ENCODE measurements at places on chromosomes 2 and 18. TPM values are rescaled to one million over a fixed set of nuclear protein-coding genes. Genes with fewer than 3 reads are reported as not detected.

DNA sequence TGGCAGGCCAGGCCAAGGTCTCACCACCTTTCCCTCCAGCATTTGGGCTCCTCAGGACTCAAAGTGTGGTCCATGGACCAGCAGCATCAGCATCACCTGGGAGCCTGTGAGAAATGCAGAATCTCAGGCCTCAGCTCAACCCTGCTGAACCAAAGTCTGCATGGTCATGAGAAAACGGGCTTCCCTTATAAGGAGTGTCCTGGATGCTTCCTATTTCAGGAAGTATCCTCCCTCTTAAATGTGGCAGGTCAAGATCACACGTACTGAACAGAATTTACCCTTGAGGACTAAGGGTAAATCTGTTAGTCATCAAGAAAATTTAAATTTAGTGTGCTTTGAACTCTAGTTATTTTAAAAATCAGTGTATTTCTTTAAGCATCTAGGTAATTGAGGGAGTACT, 11.8 kb downstream of the CD8A start:
- DNase-seq, result no peak

DNA sequence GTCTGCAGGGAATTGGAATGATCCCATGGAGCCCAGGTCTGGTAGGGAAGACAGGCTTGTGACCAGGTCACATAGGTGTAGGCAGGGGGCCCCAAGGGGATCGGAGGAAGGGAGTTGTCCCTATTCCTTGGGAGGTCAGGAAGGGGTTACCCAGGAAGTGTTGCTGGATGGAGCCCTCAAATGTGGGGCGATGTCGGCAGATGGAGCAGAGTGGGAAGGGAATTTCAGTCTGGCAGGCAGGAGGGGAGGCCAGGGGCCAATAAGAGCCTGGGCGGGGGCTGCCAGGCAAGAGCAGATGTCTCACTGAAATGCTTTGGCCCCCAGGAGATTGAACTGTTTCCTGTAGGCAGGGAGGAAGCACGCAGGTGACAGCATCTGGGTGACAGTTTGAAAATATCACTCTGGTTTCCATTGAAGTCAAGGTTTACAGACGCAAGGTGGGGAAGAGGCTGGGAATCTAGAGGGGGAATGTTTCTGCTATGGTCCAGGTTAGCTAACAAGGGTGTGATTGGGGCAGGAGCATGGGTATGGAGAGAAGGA, 81.5 kb upstream of the SMAD2 start:
- DNase-seq, result no peak

- DNase-seq, result peak; percentile 83
Observed at GRCh38 chr2:84991404-84992160, 20.6 kb downstream of the KCMF1 start.

DNA sequence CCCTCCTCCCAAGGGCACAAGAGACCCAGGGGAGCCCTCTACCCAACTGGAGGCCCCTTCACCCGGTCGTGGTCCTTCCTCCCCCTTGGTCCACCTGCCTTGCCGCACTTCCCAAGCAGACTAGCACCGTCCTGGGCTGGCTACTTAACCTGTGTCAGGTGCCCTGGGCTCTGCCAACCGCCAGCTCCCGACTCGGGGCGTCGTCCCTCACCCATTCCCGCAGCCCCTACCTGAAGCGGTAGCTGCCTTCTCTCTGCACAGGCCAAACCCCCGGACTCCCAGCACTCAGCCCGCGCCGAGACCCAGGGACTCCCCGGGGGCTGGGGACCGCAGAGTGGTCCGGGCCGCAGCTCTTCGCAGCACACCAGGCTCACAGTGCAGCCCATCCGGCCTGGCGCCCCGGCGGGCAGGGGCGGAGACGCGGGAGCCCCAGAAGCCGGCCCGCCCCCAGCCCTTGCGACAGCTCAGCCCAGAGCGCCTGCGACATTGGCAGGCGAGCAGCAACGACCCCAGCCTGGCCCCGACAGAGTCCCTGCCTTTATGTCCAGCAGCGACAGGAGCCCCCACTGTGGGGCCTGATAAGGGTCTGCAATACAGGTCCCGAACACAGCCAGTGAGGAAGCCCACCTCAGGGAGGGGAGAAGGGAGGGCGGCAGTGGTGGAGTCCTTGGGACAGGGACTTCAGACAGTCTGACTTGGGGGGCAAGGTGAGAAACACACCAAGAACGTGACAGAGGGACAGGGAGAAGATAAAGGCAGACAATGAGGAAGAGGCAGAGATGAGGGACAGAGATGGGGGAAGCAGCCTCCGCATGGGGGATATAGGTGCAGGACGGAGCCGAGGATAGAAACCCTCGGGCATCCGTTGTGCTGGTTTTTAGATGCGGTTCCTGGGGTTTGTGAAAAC, 31.0 kb upstream of the TNS1 start:
- no peak for DNase-seq

- DNase-seq, result no peak
Observed at GRCh38 chr2:155145758-155146229, 447.3 kb downstream of the KCNJ3 start.

DNA sequence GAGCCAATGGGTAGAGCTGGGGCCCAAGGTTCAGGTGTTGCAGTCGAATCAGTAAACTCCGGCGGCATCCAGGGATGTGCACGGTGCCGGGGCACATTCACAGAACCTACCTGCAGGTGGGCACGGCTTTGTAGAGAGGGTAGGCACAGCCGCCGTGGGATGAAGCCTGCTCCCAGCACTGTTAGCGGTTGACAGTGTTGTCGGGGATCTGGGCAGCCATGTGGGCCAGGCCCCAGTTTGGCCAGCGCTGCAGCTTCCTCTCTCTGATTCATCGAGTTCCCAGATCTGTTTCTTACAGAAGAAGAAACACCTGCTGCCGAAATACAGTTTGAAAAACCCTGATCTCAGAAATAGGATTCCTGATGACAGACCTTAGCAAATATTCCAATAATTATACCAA, 274.8 kb downstream of the AGAP1 start:
- peak; percentile 26 for DNase-seq

- no peak for DNase-seq
Observed at GRCh38 chr2:13106302-13106701, 389.6 kb downstream of the TRIB2 start.

GRCh38 chr2:126720638-126721037, 64.7 kb downstream of the GYPC start:
- DNase-seq, result no peak

- no peak for DNase-seq
Observed at GRCh38 chr2:6470518-6470917, 395.2 kb downstream of the CMPK2 start.

DNA sequence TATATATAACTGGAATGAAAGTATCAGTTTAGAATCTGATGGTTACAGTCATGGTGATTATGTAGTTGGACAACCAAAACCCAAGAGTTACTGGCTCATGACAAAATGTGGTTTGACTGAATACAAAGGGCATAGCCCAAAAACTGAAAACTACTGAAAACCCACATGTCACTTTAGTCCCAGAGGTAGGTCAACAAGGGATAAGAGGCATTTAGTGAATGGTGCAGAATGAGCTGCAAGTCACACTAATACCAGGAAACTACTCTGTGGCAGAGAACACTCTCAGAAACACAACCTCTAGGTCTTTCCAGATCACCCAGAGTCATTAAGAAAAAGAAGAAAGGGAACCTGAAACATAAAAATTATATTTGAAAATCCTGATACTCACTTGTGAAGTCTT, 154.5 kb downstream of the AGPS start:
- DNase-seq, result no peak

DNA sequence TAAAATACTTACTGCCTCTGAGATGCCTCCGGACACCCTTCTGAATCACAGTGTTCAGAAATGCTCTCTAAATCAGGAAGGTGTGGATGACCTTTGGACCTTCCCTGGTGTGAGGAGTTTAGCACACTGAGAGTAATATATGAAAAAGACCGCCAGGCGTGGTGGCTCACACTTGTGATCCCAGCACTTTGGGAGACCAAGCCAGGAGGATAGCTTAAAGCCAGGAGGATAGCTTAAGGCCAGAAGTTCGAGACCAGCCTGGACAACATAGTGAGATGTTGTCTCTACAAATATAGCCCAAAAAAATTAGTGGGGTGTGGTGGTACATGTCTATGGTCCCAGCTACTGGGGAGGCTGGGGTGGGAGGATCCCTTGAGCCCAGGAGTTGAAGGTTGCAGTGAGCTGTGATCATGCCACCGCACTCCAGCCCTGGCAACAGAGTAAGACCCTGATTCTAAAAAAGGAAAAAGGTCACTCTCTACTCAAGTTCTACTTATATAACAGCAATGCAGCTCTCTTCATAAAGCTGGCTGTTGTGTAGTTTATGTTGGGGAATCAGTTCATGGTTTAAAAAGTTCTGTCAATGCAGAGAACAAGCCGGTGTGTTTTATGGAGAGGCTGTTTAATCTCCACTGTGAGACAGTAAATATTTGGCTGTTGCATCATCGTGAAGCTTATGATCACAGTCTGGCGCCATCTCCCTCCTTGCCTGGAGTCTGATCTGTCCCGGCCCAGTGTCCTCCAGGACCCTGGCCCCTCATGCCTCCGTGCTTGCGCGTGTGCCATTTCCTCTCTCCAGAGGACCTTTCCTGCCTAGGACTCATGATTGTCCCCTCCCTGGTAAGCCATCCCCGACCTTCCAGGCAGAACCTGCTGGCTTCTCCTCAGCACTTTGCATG, 184.5 kb downstream of the FAM210A start:
- no peak for DNase-seq

- no peak for DNase-seq
Observed at GRCh38 chr18:80243204-80243603, 4.1 kb downstream of the PARD6G start.

DNA sequence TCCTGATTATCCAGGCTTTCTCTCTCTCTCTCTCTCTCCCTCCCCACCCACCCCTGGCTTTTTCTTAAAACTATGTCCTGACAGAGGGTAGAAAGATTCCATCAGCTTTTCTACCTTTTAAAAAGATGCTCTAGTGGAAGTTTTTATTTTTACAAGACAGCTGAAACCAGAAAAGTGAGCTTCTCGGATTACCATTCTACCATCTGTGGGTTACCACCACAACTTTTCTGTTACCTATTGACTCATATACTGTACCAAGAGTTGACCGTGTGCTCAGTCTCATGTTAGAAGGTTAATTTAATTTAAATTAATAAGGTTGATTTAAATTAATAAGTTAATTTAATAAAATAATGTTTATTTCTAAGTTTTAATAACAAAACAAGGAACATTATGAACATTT, 137.6 kb downstream of the UPP2 start:
- no peak for DNase-seq

GRCh38 chr2:207772081-207772843, 2.6 kb upstream of the FZD5 start:
- peak; percentile 24 for DNase-seq

DNA sequence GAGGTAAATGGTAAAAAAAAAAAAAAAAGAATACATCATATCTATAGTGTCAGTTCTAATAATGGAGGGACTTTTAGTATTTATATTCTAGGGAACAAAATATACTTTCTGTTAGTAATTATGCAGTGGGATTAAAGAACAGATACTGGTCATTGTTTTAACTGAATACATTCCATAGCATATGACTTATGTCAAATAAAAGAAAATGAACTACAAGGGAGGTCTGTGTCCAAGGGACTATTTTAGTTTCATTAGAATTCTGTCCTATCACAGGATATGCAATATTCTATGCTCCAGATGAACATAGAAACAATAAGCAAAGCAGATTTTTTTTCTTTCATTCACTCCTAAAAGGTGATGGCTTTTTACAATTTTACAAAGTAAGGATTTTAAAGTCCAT, 154.2 kb upstream of the ZEB2 start:
- no peak for DNase-seq

- DNase-seq, result no peak
Observed at GRCh38 chr2:84900971-84901370, 4.5 kb upstream of the TMSB10 start.

DNA sequence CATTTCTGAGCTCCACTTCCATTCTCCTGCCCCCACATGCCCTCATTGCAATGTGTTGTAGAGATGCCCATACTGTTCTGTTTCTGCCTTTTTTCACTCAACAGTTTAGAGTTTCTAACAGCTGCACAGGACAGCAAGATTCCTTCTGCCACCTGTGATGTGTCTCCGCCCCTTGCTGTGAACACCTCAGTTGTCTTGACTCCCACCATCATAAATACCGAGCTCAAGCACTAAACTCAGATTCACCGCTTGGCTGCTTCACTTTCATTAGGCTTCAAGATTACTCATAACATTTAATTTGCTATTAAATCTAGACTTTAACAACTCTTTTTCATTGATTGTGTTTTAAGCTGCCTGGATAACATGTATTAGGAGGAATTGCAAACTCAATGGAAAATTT, 141.0 kb downstream of the MAP2 start:
- no peak for DNase-seq

DNA sequence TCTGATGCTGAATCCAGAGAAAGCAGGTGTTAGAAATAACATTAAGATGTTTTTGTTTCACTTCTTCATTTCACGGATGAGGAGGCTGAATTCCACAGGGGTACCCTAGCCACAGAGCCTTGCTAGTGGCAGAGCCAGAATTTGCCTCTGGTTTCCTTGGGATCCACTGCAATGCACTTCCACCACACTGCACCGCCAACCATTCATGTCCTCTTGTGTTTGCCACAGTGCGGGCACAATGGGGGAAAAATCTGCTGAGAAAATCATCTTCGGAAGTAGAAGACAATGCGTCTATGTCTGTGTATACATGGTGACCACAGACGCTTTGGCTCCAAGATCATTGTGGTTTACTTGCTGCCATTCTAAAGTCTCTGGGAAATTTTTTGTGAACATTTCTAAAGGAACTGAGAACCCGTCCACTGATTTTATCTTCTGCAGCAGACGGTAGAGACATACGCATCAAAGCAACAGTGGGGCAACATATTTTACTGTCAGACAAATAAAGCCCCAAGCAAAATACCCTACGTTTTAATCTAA, 14.9 kb downstream of the ICOS start:
- DNase-seq, result peak; percentile 18

- no peak for DNase-seq
Observed at GRCh38 chr2:98040331-98040939, 44.7 kb upstream of the TMEM131 start.

DNA sequence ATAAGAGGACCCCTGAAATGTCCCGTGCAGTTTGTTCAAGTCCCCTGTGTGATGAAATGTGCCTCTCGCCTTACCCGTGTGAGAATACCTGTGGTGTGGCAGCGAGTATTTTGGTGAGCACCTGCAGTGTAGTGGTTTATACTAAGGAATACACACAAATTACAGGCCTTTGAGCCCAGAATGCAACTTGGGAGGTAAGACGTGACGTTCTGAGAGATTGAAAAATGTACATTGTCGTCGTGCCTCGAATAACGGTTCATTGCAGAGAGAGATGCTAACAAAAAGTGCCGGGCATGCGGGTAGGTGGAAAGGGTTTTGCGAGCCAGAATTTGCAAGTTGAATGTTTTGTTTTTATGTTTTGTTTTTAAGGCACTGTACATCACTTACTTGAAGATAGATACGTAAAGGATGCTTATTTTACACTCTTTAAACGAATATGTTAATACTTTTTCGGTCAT, 867 bp downstream of the RBBP8 start:
- DNase-seq, result no peak

- no peak for DNase-seq
Observed at GRCh38 chr2:161265874-161266273, 42.4 kb upstream of the PSMD14 start.

GRCh38 chr2:242059566-242059965, 190.0 kb downstream of the RTP5 start:
- DNase-seq, result no peak

The ZNF804A gene
- polyA plus RNA-seq, result 3.5 TPM

The CFC1B gene
- polyA plus RNA-seq, result not detected

The RAX gene
- polyA plus RNA-seq, result not detected

The GPR39 gene
- polyA plus RNA-seq, result 1.00 TPM

The TOGARAM2 gene
- polyA plus RNA-seq, result 0.15 TPM

The PKP4 gene
- polyA plus RNA-seq, result 44.5 TPM

The GPAT2 gene
- 1.1 TPM for polyA plus RNA-seq

Data from fibroblast of lung (primary cell).